ENCODE measurements at places on chromosomes 2 and 18.

DNA sequence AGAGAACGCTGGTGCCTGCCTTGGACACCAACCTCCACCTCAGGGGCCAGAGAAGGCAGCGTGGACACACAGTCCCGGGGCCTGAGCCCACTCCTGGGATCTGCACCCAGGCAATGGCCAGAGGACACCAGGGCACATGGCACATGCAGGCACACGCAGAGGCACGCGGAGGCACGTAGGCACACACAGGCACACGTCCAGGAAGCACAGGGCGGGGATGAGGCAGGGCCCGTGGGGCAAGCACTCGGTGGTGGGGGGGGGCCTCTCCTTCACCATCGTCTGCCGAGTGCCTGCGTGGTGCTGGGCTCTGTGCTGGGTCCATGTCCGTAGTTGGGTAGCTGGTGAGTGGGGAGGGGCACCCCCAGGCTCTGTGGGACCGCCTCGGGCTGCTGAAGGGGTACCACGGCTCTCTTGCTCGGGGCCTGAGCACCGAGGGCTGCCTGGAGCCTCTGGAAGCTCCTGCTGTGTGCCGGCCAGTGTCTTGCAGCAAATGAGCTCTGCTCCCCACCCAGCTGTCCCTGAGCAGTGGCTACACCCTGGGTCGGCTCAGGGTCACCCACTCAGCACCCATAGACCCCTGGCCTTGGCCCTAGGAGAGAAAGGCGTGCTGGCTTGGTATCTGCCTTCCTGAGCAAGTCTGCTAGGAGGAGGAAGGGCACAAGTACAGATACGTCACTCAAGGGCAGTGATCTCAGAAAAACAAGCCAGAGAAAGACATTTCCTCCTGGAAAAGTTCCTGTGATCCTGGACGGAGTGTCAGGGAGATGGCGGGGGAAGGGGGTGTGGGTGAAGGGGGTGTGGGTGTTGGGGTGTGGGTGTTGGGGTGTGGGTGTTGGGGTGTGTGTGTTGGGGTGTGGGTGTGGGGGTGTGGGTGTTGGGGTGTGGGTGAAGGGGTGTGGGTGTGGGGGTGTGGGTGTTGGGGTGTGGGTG, 26.4 kb downstream of the RTP5 start:
- DNase-seq: no peak

DNA sequence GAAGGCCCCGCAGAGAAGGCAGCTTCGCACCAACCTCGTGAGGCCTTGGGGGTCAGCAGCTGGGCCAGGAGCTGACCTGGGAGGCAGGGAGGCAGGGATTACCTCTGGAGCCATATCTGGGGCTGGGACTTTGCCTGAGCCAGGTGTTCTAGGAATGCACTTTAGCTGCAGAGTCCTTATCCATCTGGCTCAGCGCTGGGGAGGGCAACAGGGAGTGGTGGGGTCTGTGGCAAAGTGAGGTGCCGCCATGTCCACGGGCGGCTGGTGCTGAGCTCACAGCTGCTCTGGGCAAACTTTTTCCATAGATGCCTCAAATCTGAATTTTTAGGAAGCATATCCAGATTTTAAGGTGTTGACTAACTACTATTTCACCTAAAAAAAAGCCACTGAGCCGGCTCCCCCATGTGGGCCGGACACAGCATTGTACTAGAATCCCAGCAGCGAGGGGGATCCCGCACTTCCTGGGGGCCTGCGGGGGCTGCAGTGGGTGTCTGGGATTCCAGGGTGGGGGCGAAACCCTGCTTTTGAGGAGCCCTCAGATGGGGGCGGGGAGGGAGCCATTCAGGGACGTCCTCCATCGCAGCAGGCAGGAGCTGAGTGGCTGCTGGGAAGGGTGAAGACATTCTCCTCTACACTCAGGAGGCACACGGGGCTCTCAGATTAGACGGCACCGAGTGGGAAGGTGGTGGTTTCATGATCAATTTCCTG, 34.6 kb downstream of the RTP5 start:
- DNase-seq: no peak

- DNase-seq: no peak
Observed at GRCh38 chr2:189276277-189276676, 96.7 kb upstream of the COL5A2 start.

DNA sequence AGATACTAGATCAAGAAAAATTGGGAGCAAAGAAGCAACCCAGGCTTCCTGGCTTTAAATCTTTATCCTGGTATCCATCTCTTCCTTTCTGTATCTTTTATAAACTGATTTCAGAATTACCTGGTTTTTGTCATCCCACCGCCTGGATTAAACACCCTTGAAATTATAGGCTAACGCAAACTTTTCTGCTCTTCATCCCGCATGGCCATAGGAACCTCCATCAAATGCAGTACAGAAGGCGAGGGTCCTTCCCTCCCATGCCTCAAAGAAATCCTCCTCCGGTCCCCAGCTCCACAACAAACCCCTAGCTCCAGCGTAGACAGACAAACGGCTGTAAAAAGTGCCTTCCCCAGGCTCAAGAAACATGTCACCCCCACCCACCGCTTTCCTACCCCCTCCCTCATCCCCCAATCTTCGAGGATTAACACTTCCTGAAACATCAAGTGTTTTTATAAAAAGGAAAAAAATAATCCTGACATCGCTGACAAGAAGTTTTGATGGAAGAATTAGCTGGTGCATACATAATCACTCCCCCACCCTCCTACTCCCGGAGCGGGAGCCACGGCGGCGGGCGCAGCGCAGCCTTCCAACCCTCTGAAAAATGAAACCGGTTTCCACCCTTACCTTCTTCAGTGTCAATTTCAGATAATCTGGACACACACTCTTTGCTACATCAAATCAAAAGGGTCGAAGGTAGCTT, 7.6 kb downstream of the DLX1 start:
- DNase-seq: no peak

DNA sequence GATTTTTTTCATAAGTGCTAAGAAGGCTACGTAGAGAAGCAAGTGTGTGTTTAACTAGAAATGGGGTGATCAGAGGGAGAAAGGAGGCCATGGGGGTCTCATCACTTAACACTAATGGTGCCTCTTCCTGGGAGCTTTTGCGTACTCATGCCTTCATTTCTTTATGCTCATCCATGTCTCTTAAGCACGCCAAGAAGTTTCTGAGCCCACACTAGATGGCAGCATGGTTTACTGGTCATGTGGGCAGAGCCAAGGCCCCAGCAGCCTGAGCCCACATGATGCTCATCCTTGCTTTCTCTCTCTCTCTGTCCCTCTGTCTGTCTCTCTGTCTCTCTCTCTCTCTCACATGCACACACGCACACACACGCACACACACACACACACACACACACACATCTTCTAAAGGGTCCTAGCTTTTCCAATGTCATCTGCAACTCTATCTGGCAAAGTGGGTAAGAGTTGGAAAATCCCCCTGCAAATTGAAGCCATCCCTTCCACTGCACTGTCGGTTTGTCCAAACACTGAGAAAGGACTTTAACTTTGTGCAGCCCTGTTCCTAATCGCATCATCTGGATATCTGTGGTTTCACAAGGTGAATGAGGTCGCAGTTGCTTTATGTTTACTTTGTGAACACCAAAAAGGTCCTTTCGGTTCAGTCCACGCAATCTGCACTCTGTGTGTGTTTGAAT, 137.1 kb upstream of the CCDC68 start:
- DNase-seq: peak; percentile 83

- DNase-seq: no peak
Observed at GRCh38 chr2:126106006-126106405, 550.0 kb upstream of the GYPC start.

- no peak for DNase-seq
Observed at GRCh38 chr18:44917216-44918141, 236.8 kb downstream of the SETBP1 start.

DNA sequence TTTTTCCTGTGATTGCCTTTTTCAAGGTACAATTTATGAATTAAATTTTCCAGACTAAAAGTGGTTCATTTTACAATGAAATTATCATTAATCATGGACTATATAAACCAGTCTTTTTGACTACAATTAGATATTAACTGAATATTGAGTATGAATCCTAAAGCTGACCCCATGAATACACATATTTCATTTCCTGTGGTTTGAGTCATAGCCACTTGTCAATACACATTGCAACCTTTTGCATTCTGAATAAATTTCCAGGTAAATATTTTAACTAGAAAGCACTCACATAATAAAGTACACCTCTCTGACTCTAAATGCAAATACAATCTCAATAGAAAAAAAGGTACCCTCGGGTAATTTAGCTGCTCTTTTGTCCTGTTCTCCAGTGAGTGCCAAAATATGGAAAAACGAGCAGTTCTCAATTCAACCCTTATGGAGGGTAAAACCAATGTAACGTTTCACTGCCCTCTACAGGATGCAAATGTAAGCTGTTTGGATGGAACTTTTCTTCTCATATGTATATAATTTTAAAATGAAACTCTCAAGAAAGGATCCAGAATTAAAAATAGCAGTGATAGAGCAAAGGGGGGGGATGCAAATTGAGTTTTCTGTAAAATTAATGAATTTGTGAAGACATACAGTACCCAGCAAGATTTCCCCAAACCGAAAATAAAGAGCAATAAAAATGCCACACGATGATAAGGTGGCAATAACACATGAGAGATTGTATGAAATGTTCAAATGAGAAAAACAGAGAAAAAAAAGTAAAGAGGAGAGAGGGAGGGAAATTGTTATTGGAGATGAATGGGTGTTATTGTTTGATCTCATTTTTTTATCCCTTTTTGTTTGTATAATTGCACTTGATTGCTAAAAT, 1795.7 kb upstream of the PIK3C3 start:
- DNase-seq: peak; percentile 64

DNA sequence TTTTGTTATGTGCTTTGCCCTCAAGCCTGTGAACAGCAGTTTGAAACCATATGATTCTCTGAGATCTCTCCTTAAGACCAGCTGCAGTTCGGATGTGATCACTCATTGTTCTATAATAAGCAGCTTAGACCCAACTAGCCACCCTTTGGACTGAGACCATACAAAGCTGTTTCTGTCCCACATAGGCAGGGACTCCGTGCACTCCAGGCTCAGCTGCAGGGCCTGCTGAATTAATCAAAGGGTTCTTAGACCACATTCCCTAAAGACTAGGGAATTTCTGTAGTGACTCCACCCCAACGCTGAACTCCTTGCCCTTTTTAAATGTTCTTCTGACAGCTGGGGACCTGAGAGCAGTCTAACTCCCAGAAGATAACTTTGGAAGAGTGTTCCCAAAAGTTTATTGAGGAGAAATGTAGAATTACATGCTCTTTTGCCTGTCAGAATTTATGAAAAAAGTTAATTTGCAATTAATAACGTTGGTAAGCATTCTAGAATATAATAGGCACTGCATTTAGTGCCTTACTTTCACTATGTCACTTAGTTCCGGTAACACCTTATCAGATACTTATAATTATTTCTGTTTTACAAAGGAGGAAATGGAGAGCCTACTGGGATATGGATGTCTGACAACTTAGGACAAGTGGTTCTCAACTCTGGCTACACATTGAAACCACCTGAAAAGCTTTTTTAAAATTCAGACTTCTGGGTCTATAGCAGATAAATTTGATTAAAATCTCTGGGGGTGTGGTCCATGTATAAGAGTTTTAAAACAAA, 42.3 kb downstream of the GULP1 start:
- DNase-seq: peak; percentile 58

DNA sequence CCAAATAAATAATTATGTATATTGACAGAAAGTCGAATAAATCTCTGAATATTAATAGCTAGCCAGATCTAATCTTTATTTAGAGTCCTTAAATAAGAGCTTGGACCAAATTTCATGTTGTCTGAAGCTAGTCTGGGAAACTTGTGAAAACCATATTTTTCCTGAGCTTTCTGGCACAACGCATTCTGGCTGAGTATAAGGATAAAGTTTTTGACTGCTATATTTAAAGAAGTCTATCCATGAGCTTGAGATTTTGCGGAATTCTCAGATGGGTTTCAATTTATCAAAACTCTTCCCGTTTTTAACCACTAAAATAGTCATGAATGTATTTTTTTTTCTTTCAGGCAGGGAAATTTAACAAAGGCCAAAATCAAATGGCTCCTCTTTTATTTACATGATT, 23.8 kb downstream of the FAP start:
- DNase-seq: no peak

Data from pons (tissue), 1 donor.